Activated gamma-delta T cell treated with Interleukin-2 at 50 U/mL for 16 hours (primary cell): ENCODE measurements at places on chromosomes 12 and 14.
A peak's percentile ranks its signal among the peaks of the same experiment; 100 is the strongest.

- no peak for DNase-seq
Observed at GRCh38 chr12:25644979-25645378, 91.9 kb upstream of the LMNTD1 start.

DNA sequence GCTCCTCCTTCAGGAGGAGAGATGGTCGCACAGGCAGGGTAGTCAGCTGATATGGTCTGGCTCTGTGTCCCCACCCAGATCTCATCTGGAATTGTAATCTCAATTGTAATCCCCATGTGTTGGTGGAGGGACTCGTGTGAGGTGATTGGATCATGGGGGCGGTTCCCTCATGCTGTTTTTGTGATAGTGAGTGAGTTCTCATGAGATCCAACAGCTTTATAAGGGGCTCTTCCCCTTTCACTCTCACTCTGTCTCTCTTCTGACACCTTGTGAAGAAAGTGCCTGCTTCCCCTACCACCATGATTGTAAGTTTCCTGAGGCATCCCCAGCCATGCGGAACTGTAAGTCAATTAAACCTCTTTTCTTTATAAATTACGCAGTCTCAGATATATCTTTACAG is 218.9 kb upstream of the TMTC1 start:
- DNase-seq: no peak

DNA sequence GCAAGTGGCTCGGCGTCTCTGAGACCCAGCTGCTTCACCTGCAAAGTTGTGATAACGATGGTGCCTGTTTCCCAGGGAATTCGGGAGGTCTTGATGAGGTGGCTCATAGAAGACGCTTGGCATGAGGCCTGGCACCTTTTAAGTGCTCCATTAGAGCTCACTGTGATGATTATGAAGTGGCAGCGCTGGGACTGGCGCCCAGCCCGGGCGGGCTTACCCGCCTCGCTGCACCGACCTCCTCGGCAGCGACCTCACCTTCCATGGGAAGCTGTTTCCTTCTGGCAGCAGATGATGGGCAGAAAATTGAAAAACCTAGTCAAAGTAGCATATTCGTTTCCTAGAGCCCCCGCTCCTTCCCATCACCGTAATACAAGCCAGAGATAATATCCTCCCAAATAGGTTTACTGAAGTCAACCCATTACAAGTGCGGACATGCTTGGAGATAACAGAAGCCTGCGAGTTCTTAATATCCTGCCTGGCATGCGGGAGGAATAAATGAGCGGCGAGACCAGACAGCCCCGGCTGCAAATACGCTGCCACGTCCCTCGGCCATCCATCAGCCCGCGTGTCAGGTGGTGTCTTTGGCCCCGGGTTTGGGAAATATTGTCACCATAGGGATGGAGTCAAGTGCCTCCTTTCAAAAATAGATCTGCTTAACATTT is 35.2 kb upstream of the DLK1 start:
- no peak for DNase-seq

DNA sequence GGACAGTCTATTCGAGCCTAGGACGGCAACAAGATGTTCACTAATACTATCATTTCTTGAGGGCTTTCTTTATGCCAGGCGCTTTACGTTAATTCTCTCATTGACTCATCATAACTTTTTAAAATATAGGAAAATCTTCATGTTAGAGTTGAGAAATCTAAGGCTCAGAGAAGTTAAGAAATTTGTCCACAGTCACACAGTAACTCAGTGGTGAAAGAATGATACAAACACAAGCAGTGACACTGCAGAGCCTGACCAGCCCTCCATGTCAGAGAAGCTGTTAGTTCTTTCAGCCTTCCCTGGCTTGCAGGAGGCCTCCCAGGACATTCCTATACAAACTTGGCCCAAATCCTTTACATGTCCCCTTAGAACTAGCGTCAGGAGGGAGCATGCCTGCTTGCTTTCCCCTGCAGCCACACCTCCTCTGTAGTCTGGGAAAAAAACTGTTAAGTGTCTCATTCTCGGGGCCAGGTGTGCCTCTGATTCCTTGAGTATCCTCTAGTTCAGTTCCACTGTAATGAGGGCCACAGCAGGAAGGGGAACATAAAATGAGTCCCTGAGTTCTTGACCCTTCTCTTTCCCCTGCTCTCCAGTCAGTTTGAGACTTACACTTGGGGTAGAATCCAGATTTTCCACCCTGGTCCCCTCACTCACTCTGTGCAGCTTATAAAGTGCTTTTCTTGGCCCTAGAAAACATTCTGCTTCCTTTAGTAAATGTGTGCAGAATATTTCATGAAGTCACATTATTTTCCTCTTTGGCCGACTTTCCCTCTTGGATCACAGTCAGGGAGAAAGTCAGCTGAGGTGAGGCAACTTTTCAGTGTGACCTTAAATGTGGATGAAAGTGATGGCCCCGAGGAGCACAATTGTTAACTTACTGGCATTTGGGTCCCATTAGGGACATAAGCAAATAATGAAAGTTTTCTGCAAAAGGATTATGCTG is 152.2 kb upstream of the HIF1A start:
- no peak for DNase-seq

GRCh38 chr12:7989827-7990491 is 42.6 kb upstream of the FOXJ2 start:
- peak; percentile 68 for DNase-seq

- no peak for DNase-seq
Observed at GRCh38 chr14:30808576-30808975, 65.8 kb upstream of the COCH start.

GRCh38 chr12:53657041-53657440 is 18.8 kb downstream of the ATP5MC2 start:
- DNase-seq: no peak

DNA sequence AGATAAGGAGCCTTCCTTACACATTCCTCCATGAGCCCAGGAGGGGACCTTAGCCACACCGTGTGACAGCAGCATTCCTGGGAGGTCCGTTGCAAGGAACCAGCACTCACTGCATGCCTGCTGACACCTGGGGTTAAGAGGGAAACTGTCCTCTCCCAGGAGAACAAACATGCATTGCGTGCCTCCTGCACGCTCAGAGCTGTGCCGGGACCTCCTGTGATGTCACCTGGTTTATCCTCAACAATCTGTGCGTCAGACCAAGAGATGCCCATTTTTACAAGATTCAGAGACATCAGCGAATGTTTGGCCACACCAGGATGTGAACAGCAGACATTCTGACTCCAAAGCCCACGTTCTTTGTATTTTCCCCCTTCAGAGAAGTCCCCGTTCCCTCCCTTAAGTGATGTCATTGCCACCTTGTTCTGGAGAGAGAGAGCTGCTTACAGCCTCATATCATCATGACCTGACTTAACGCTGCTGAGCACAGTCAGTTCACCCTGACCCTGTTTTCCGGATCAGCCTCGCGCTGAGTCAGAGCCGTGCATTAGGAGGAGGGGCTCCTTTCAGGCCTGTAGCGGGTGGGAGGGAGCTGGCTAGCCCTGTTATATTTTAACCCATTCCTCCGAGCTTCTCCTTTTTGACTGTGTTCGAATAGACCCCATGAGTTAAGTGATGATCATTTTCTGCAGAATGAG is 36.2 kb downstream of the TMEM120B start:
- DNase-seq: peak; percentile 16

GRCh38 chr14:55688566-55688965 is 108.6 kb downstream of the KTN1 start:
- DNase-seq: no peak

GRCh38 chr14:32567543-32568384 is 238.7 kb downstream of the AKAP6 start:
- no peak for DNase-seq

DNA sequence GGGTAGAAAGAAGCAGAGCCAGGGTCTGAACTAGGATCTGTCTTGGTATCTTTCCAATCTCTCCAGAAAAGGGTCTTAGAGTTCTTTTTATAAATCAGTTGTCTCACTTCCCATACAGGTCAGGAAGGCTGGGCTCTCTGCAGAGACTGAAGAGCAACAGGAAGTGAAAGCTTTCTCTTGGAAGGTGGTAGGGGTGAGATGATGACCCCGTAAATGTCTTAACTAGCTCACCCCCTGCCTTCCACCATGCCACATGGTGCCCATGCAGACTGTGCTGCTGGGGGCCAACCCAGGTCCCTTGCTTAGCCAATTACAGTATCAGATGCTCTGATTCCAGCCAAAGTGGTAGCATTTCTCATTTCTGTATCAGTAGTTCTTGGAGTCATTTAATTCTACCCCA is 17.6 kb upstream of the RASSF8 start:
- no peak for DNase-seq

DNA sequence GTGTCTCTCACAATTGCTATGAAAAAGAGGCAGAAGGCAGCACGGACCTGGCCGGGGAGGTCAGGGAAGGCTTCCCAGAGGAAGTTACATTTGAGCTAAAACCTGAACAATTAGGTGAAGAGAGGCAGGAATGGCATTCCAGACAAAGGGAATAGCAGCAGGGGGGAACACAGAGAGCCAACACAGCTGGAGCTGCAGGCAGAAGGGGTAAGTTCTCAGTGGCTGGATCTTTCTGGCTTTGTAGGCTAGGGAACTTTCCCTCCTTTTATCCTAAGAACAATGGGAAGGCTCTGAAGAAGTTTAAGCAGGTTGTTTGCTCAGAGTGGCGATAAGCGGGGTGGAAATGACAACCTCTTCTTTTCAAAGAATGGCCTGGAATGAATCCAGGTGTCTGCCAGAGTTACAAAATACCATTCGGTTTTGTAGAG is 100.0 kb downstream of the PRIMA1 start:
- DNase-seq: no peak

DNA sequence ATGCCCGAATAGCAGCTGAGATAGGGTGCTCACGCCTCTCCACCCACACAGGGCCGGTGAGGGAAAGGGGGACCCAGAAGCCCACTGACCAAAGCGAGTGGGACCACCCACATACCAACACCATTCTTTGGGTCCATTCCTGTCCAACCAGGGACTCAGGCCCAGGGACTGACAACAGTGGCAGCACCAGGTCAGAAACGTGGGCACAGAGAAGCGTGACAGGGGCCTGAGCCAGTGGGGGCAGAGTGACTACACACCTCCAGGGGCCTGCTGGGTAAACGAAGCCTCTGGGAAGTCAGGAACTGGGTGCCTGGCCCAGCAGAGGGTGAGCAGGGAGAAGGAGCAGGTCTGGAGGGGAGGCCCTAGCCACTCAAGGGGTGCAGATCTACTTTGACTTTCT is 13.7 kb downstream of the SPRYD3 start:
- no peak for DNase-seq

- DNase-seq: no peak
Observed at GRCh38 chr14:25607192-25607591, 557.2 kb upstream of the STXBP6 start.

DNA sequence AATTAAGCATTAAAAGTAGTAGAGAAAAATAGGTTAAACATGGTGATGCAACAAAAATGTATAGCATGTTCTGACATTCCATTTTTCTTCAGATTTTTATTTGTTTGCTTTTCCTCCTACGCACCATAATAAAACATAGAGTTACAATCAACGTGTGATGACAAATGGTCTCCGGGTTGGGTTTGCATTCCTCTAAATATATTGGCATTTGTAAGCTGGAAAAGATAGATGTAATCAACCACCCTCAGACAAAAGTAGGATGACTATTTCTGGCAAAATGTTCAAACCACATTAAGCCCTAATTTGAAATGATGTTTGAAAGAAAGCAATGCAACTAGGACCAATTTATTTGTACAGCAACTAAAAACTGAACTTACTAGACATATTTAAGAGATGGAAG is 58.4 kb downstream of the SLC25A21 start:
- DNase-seq: no peak

DNA sequence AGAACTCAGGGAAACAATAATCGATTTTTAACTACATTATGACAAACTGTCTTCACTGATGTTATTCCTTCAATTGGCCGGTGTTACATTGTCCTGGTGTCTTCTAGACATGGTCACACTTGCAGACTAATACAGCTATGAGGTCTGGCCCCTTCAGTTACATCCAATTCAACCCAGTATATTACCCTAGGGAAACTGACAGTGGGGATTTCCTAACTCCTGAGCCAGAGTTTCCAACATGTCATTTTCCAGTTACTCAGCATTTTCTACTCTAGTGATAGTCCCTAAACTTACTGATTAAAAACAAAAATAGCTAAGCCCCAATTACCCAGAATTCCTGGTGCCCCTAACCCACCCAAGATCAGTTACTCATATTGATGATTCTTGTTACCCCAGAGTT is 21.1 kb downstream of the IFNG start:
- no peak for DNase-seq

- DNase-seq: no peak
Observed at GRCh38 chr14:94640721-94641631, 28.8 kb downstream of the SERPINA3 start.
